ENCODE measurements at places on chromosomes 3 and 15. TPM values are rescaled to one million over a fixed set of nuclear protein-coding genes. Genes with fewer than 3 reads are reported as not detected.

Gene OXTR
- 3.9 TPM for total RNA-seq

Gene TRPC1
- 45.1 TPM for total RNA-seq

Gene LMAN1L
- not detected for total RNA-seq

Gene KLHL40
- not detected for total RNA-seq

Gene SLC6A1
- 0.52 TPM for total RNA-seq

Gene PLIN1
- total RNA-seq, result 0.07 TPM

Gene ACP3
- not detected for total RNA-seq

Gene GPR149
- not detected for total RNA-seq
